Activated naive CD4-positive, alpha-beta T cell treated with anti-CD3 and anti-CD28 coated beads, Interleukin-2, amount 50 U/mL, for 16 hours (primary cell): ENCODE measurements at places on chromosomes 5 and 9.
A peak's percentile ranks its signal among the peaks of the same experiment; 100 is the strongest.

DNA sequence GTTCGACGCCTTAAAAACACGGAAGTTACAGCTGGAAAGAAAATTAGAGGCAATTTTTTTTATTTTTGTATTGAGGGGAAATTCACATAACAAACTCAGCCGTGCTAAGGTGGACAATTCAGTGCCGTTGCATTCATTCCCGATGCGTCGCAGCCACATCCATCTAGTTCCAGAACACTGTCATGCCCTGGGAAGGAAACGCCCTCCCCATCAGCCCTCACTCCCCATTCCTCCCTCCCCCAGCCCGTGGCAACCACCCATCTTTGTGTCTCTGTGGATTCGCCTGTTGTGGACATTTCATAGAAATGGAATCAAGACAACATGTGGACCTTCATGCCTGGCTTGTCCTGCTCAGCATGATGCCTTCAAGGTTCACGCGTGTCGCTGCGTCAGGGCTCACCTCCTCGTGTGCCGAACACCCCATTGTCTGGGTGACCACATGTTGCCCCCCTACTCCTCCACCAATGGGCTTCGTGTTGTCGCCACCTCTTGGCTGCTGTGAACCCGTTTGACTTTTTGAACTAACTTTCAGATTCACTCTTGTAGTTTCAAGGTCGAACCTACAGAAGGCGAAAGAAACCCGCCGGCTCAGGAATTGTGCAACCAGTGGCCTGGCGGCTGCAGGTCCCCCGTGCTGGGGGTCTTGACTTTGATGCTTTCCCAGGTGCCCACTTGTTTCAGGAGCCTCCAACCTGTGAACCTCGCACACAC lies 17.4 kb upstream of the CAMSAP1 start:
- DNase-seq: peak; percentile 30

- peak; percentile 70 for DNase-seq
Observed at GRCh38 chr9:129697656-129698253, 32.3 kb downstream of the PRRX2 start.

GRCh38 chr9:73780916-73781315 lies 629.3 kb downstream of the ANXA1 start:
- DNase-seq: no peak

- DNase-seq: no peak
Observed at GRCh38 chr9:111399772-111400563, 69.9 kb upstream of the OR2K2 start.

DNA sequence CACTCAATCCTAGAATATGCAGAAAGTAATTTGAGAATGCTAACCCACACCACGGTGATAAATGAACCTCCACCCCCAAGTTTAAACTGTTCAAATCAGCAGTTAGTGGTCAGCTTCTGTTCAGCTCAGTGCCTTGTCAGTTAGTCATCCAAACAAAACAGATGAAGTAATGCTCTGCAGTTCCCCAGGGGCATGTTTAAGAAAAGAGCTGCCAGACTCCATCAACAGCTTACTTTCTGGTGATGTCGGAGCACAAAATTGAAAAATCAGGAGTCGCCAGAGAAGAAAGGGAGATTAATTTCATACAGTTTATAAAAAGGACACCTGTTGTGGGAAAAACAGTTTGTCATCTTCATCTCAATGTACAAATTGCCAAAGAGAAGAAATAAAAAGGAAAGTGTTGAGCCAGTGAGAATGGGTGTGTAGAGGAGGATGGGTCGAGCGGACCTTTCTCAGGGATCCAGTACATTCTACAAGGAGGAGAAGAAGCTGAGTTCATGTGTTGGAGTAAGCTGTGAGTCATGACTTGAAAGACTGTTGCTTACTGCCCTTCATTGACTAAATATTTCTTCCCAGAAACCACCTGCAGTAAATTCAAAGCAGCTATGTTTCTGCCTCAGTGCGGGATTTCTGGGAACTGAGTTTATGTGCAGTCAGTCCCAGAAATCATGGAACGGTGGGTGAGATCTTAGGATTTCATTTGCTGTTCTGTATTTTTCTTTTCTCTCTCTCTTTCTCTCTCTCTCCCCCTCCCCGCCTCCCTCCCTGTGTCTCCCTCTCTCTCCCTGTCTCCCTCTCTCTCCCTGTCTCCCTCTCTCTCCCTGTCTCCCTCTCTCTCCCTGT lies 13.7 kb downstream of the TRIO start:
- DNase-seq: no peak

GRCh38 chr9:107337676-107338590 lies 54.9 kb downstream of the RAD23B start:
- no peak for DNase-seq

DNA sequence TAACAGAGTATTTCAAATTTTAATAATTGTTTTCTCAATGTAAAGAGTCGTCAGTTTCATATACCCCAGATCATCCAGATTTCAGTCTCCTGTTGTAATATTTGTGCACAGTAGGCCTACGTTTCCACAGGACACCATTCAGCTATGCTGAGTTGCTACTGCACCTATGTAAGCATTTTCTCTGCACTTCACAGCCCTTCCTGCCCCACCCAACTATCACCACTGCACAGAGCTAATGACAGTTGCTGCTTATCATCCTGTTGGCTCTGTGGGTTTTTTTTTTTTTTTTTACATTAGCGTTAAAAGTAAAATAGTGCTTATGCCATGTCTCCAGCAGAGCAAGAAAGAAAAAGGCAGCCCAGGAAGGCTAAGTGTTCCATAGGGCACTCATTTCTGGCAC lies 5.9 kb upstream of the PRKACG start:
- no peak for DNase-seq

DNA sequence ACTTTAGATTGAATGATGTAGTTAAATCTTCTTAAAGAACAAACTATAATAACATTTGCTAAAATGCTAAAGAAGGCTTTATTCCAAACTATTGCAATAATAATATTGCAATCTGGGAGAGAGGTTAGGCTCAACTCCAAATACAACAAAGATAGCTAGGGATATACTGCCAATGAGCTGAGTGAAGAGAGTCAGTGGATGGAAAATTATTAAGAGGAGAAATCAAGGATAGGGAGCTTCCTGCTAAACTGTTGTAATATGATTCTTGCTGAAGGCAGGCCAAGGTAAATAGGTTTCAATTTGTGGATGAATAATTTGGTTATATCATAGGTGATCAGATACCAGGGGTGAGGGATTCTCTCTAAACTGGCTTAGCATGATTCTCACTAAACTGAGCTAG lies 1651.5 kb downstream of the EFNA5 start:
- no peak for DNase-seq
